ENCODE measurements at places on chromosomes 6 and 20. TPM values are rescaled to one million over a fixed set of nuclear protein-coding genes. Genes with fewer than 3 reads are reported as not detected.

- no peak for DNase-seq
These were observed 115.3 kb downstream of the AHI1 start for GRCh38 chr6:135382182-135382628.

DNA sequence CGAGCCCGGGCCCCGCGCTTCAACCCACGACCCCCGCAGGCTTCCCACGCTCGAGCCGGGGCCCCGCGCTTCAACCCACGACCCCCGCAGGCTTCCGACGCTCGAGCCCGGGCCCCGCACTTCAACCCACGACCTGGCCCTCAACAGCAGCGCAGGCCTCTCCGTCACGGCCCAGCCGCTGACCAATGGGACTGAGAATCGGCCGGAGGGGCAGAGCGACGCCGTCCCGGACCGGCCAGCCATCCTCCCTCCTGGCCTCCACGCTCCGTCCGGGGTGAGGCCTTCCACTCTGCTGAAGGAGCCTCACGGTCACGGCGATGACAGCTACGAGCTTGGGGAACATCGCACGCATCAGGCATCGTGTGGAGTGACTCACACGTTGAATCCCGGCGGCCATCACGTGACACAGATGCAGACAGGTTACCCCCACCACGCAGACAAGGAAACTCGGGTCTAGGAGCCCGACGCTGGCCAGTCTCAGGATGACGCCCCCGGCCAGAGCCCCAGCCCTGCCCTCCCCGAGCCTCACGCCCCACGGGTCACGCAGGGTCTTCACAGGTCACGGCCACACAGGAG lies 6.1 kb downstream of the KCNQ2 start:
- no peak for DNase-seq

- no peak for DNase-seq
These were observed 71.7 kb upstream of the SGK1 start for GRCh38 chr6:134389658-134390057.

DNA sequence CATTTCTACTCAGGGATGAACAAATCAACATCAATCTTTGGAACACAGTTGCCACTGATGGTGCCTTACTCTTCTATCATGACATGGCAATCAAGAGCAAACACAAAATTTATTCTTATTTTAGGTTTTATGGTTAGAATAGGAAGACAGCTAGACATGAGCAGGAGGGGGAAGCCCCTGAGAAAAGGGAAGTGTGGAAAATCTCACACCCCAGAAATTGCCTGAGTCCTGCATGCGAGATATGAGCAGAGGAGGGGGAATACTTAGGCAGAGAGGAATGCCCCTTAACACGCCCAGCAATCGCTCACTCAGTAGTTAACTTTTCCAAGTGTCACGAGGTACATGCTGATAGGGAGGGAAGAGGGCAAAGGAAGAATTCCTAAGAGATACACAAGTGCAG lies 79.3 kb downstream of the PLG start:
- DNase-seq, result no peak

GRCh38 chr20:47397652-47398301 lies 41.3 kb upstream of the ZMYND8 start:
- DNase-seq, result no peak

- DNase-seq, result peak; percentile 6
These were observed 93.6 kb downstream of the RPP40 start for GRCh38 chr6:4910037-4910760.

GRCh38 chr20:50317609-50318008 lies 127.0 kb downstream of the CEBPB start:
- DNase-seq, result no peak

GRCh38 chr6:154218787-154219186 lies 137.8 kb downstream of the IPCEF1 start:
- no peak for DNase-seq

GRCh38 chr6:164322533-164322932 lies 908.0 kb downstream of the QKI start:
- DNase-seq, result no peak

DNA sequence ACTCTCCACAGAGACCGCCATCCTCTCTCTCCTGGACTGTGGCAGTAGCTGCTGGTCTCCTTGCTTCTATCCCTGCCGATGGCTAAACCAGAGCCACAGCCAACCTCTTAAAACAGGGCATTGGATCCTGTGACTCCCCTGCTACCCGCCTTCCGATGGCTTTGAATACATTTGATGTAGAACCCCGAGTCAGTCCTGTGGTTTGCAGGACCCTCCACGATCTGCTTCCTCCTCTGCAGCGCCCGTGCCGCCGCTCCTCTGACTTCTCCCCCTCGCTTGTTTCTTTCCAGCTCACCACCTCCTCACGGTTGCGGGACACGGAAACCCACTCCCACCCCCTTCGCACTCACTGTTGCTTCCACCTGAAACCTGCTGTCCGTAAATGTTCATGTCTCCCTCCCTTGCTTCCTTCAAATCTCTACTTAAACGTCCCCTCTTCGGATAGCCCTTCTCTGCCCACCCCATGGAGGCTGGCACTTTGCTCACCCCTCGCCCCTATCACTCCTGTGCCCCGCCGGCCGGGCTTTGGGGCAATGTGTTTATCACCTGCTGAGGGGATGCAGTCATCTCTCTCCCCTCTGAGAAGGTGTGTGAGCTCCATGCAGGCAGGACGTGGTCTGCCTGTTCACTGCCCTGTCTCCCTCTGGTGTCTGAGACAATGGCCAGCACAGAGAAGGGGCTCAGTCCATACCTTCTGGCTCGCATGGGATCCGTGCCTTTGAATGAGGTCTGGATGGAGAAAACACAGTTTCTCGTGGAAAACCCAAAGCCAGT lies 67.8 kb downstream of the GFOD1 start:
- DNase-seq, result no peak

DNA sequence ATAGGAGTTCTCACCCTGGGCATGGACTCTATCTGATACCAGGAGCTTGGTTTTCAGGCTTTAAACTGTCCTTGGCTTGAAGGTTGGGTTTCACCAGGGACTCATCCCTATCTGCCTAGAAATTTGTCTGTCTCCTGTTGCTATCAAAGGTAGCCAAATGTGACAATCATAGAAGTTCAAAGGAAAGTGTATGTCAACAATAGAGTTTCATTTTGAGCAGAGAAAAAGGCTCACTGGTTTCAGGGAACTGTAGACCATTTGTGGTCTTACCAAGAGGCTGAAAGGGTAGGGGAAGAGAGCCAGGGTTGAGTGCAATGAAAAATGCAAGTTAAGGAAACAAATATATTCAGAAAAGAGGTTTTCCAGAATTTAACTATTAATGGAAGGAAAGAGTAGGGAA lies 966.8 kb upstream of the CITED2 start:
- DNase-seq, result no peak

DNA sequence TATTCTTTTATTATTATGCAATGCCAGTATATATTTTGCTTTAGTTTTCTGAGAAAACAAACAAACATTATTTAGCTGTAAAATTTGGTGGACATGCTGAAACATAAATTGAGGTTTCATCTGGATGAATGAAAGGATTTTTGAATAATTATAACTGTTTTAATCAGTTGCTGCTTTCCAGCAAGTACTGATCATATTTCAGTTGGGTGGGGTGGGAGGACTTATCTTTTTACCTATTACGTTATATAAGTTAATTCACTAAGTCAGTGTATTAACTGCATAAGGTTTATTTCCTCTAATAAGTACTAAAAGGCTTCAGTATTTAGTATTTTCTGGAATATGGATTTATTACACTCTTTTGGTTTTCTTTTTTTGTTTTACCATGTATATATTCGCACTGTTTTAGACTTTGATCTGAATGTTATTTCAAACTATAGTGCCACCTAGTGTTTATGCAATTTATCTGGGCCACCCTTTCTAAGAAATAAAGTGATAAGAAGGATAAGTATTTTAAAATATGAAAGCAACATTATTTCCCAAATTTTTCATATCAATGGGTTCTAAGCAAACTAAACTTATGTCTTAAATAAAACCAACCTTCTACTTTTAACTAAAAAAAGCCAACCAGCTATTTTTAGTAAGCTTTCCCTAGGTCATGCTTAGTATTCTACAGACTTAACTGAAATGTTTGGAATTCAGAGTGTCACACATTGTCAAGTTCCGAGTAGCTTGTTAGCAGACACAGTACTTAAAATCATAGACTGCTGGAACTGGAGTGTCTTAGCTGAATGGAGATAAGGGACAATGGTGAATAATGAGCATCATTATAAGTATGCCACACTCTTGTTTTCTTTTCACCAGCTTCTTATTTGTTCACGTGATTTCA lies 105.4 kb upstream of the MCHR2 start:
- no peak for DNase-seq

DNA sequence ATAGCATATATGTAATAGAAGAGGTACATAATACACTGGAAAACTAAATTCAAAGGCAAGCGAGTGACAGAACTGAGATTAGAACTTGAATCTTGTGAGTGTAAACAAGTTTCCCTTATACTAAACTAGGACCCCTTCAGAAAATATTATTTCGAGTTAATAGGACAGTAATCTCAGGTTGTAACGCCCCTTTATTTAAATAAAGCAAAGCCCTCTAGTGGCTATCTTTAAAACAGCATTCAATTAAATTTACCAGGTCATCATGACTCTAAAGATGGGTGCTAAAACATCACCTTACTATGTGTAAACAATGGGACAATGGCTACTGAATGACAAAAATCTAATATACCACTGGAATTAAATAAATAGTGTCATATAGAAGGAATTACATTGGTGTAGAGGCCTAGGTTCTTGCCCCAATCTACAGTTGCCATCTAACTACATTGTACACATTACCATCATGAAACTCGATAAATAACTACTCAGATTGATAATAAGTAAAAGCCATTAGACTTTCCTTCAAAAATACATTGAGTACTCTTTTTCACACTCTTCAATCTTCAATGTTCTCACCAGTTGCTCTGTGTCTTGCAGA lies 255.4 kb upstream of the IRAK1BP1 start:
- no peak for DNase-seq

DNA sequence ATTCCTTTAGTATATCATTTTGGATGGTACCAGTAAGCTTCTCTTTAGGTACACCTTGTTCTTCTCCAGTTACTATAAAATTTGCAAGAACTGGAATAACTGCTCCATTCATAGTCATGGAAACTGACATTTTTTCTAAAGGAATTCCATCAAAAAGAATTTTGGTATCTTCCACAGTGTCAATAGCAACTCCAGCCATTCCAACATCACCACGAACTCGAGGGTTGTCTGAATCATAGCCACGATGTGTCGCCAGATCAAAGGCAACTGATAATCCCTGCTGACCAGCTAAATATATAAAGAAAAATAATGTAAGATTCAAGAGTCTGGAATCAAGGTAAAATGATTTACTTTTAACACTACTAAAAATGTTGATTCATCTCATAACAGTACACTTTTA lies 5.3 kb downstream of the MMUT start:
- no peak for DNase-seq

GRCh38 chr20:44598423-44599305 lies 16.3 kb downstream of the PKIG start:
- DNase-seq, result no peak

Gene DEF6
- total RNA-seq, result 1.9 TPM

Gene GCNT2
- 0.14 TPM for total RNA-seq

Gene GGT7
- total RNA-seq, result 7.5 TPM
